ENCODE measurements at places on chromosomes 3 and 15.

- no peak for DNase-seq
Measured at GRCh38 chr3:87895983-87896382, 162.8 kb downstream of the CGGBP1 start.

GRCh38 chr3:110743202-110743601 lies 328.4 kb upstream of the NECTIN3 start:
- no peak for DNase-seq

DNA sequence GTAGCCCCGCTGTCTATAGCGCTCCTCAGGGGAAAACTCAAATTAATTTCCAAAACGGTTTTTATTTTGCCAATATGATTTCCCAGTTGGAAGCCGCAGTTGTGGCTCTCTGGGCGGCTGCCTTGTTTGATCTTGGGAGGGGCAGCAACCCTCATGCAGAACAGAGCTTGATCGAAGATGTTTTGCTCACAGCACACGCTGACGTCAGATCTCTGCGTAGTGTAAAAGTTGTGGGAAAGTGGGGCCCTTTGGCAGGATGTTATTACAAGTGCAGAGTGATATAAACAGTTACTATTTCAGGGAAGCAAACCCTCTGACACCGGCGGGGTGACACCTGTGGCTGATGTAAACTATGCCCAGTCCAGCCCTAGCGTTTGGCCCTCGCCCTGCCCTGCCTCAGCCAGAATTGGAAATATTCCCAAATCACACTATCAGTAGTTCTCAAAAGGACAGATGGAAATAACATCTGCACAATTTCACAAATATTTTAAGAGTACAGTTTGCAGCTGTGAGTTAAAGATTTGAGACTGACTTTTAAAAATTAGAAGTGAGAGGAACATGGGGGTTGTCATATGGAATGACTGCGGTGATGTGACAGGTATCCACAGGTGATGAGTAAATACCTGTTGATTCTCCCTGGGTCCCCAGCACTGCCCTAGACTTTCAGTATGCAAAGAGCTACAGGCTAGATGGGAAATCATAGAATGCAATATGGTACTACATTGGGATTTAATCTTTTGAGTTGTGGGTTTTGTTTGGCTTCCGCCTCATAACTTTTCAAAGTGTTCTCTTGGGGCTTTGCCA lies 1.7 kb downstream of the SYNM start:
- no peak for DNase-seq

DNA sequence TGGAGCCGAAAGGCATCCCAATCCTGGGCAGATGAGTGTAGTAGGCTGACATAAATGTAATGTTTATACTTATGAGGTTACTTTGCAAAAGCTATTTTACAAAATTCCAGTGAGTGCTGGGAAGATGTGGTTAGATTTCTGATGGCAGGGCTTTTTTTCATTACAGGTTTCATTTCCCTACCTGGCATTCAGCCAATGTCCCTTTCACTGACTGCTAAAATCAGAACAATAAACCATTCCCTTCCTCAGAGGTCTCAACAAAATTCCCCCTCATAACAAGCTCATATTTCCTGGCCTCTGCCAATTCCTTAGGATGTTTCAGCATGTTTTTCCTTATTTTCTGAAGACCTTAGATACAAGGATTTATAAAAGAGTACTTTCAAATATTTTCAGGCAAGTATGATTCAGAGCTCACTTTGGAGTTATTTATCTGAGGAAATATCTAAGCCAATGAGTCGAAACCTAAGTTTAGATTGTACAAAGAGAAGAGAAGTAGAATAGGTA lies 40.9 kb upstream of the CCDC80 start:
- DNase-seq, result no peak

GRCh38 chr3:127701280-127701911 lies 28.6 kb downstream of the ABTB1 start:
- DNase-seq, result no peak

- DNase-seq, result no peak
Measured at GRCh38 chr15:35090104-35090807, 5.2 kb upstream of the NANOGP8 start.

DNA sequence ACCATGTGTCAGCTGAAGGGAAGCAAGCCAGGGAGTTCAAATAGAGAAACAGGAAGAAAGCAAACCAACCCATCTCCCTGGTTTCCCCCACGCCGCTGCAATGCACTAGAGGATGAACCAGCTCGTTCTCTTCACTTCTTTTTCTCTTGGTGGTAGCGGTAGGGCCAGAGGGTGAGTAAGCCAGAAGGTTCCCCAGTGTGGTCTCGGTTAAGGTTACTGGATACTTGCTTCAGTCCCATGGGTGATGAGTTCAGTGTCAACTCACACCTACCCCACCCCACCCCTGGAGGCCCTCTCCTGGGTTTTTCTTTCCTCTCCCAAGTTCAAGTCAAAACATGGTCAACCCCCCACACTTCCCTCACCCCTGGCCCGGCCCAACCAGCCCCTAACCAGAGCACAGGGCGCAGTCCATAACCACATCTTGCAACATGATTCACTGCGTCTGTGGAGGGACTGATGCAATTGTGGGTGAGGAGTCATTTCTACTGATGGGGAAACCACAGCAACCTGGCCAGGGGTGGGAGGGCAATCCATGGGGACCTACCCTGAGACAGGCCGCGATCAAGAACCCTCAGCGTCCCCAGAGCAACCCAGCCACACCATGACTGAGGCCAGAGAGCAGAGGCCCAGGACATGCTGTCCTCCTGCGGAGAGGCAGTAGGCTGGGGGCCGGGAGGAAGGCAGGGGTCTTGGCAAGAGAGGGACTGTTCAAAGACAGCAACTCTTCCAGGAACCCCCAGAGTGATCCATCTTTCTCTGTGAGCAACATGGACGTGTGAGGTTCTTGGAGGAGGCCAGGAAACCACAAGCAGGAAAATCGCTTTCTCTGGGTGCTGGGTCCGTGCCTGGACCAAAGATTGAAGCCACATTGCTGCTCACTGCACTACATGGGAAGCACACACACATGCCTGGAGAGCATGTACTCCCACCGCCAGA lies 276.6 kb downstream of the UACA start:
- DNase-seq, result peak; percentile 46

- DNase-seq, result no peak
Measured at GRCh38 chr3:113242096-113242581, 30.8 kb downstream of the BOC start.

DNA sequence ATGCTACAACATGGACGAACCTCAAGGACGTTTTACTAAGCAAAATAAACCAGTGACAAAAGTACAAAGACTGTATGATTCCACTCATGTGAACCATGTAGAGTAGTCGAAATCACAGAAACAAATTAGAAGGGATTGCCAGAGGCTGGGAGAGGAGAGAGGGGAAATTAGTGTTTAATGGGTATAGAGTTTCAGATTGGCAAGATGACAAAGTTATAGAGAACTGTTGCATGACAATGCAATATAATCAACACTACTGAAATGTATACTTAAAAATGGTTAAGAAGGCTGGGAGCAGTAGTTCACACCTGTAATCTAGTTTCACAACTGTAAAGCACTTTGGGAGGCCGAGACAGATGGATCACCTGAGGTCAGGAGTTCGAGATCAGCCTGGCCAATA lies 36.9 kb downstream of the PLS1 start:
- no peak for DNase-seq

DNA sequence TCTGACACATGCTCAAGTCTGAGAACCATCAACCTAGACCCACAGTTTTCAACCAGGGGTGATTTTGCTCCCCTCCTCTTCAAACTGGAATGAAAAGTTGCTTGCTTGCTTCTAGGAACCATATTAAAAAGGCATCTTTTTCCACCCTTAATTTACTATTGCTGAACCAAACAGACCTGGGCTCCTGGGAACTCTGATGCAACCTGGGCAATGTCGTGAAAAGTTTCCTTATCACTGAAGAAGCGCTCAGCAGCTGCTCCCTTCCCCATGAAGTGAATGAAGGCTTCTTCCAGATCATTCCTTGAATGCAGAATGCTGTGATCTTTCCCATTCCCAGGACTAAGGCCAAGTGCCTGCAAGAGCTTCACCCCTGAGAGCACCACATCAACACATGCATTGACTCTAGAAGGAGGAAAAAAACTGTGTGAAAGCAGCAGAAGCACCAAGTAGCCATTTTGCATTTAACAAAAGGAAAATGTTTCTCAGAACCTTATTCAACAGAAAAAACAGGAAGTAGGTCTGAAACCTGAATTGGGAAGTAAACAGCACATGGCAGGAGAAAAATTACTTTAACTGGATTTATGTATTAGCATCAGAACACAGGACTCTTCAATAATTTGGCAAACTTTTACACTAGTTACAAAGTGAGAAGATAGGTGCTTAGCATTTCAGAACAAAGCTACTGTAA lies 8.7 kb downstream of the ADPGK start:
- DNase-seq, result no peak

- DNase-seq, result no peak
Measured at GRCh38 chr15:68676011-68676605, 97.3 kb downstream of the CORO2B start.

GRCh38 chr3:123739754-123740153 lies 144.4 kb downstream of the MYLK start:
- no peak for DNase-seq

- no peak for DNase-seq
Measured at GRCh38 chr15:78056714-78057269, 20.7 kb downstream of the TBC1D2B start.

Data from stimulated activated CD4-positive, alpha-beta T cell treated with anti-CD3 and anti-CD28 coated beads, Interleukin-4, amount 100 ng/mL, for 1 hour (primary cell).